Foreskin melanocyte (primary cell): ENCODE measurements at places on chromosomes 5 and 9.

DNA sequence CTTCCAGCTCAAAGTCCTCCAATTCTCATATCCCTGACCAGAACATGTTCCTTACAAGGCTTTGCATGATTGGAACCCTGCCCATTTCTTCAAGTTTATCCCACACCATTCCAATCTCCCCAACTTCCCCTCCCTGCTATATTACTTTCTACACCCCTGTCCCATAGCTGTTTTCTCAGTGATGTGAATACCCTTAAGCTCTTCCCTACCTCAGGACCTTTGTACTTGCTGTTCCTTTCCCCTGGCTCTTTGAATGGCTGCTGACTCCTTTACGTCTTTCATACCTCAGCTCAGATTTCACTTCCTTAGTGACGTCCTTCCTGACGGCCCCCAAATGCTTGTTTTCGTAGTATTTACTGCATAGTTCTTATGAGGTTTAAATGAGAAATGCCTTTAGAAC, 166.2 kb upstream of the ZNF462 start:
- DNase-seq = no peak

DNA sequence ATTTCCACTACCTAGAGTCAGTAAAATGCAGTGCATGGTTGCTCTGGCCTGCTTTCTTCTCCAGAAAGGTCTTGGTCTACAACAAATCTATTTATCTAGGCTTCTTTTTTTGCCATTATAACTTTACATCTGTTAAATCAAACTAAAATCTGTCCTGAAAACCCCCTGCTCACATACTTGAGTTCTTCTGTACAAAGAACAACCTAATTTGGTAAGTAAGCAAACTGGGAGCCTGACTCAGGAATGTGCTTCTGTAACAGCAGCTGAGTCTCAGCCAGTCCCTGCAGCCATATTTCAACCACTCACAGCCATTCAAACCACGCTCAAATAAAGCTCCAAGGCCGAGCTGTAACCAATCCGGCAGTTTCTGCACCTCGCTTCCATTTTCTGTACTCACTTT, 95.8 kb downstream of the PLPP1 start:
- DNase-seq = no peak

DNA sequence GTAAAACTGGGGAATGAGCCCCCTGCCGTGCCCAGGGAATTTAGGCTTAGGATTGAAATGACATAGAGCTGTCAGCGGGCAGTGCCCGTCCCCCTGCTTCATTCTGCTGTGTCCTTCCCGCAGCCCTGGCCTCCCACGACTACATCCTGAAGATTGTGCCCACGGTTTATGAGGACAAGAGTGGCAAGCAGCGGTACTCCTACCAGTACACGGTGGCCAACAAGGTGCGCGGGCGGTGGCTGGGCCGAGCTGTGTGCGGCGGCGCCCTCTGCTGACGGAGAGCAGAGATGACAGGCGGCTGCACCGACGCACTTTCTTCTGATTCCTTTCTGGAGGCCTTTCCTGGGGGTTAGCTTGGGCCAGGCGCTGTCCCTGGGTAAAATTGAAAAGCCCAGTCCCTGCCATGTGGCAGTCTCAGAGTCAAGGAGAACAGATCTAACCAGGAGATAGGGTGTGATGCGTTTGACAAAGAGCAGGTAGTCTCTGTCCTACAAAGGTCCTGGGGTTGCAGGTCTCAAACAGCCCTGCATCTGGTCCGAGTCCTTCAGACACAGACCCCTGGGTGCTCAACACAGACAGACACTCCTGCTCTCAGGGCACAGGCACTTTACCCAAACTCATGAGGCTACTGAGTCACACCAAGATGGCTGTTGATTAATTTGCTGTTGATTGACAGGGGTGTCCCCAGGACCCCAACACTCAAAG, 26.8 kb upstream of the RPL26L1 start:
- DNase-seq = no peak

DNA sequence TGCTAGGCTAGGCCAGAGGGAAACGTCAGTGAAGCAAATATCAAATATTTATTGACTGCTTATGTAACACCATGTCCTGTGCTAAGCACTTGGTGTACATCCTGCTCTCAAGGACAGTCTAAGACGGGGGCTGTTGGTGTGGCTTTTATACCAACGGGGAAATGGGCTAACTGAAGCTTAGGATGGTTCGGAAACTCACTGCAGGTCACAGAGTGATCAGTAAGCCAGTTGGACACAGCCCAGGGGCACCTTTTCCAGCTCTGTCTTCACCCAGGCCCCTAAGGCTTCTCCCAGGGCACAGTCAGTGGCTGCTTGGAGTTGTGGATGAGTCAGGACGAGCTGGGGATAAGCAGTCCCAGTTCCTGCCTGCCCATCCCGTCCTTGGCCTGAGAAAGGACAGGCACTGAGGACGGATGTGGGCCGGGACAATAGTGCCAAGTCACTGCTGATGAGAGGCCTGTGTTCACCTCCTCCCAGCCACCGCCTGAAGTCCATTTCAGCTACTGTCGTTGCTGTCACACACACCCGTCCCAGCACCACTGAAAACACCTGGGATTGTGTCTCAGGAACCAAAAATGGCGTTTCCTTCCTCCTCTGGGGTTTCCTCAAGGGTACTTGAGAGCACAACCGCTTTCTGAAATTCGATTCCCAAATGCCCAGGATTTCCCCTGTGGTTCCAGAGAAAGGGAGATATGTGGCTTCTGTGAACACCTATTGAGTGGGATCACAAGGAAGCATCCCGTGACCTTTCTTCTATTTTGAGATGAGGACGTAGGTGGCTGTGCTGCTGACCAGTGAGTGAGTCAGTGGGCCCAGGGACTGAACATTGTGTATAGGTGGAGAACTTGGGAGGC, 17.5 kb upstream of the SPRY4 start:
- no peak for DNase-seq

DNA sequence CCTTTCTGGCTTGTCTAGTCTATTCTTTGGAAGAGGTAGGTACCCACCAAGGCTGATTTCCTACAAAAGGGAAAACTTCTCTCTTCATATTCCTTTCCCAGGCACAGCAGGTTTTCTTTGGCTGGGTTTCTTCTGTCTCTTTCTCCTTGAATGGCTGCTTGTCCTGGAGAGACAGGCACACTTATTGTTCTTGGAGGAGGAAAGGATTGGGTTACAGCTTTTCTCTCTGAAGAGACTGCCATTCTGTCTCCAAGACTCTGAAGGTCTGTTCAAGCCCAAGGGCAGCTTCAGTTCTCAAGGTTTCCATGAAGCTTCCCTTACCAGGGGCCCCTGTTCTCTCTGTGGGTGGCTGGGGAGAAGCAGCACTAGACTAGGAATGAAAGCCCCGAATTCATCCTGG, 33.9 kb downstream of the ACTBL2 start:
- peak; percentile 81 for DNase-seq

DNA sequence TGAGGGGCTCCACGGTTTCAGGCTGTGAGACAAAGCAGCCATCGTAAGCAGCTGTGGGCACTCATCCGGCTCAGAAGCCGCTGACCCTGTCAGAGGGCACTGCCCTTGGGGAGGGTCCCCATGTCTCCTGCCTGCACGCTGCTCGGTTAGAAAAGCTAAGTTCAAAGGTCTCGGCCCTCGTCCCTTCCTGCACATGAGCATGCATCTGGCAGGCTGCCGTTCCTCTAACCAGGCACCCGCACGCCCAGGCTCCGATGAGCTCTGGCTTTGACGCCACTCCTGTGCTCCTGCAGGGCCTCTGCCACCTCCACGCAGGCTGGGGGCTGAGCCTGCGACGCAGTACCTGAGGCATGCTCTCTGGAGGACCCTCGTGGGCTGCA, 51.3 kb downstream of the NKD2 start:
- no peak for DNase-seq

- DNase-seq = no peak
These were observed 982.1 kb downstream of the DTWD2 start for GRCh38 chr5:118006219-118006618.

DNA sequence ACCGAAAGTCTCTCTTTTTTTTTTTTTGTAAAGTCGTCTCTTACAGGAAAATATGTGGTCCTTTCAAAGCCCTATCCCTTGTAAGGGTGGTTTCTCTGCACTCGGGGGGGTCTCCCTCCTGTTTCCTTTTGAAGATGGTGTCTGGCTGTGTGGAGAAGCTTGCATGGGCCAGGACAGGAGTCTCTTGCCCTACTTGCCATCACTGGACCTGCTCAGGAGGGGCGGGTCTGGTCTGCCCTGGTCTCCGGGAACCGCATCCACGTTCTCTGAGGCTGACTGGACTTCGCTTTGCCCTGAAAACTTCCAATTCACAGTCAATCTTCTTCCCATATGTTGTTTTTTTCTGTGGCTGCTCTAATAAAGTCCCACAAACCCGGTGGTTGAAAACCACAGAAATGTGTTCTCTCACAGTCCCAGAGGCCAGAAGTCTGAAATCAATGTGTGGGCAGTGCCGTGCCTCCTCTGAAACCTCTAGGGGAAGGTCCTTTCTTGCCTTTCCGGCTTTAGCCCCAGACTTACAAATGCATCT, 92.9 kb upstream of the IER5L start:
- DNase-seq = peak; percentile 40

DNA sequence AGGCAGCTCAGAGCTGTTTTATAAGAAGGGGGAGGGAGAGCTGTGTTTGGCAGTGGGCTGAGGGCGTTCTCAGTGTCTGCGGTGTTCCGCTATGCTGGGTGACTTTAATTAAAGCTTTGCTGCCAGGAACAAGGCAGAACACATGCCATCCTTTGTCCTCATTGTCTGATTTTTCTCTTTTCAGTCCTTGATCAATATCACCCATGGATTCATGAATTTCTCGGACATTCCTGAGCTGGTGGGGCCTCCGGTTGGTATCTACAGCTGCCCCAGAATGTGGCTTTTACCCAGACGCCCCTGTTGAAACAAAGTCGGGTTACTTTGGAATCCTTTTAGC, 66.5 kb upstream of the TGFBR1 start:
- no peak for DNase-seq

DNA sequence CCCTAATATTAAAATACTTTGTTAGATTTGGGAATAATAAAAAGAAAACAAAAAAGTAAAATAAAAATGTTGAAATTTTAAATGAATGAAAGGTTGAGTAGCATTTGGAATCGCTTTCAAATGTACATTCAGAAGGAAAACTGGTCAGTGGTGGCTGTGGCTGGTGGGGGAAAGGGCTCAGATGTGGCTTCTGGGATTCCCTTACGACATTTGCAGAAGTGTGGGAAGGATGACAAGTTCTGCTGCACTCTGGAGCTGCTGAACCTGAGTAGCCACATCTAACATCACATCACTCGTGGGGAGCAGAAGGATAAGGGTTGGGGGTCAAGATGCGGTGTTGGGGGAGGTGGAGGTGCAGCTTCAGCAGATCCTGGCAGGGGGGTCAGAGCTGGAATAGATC, 25.6 kb upstream of the CAST start:
- DNase-seq = no peak

DNA sequence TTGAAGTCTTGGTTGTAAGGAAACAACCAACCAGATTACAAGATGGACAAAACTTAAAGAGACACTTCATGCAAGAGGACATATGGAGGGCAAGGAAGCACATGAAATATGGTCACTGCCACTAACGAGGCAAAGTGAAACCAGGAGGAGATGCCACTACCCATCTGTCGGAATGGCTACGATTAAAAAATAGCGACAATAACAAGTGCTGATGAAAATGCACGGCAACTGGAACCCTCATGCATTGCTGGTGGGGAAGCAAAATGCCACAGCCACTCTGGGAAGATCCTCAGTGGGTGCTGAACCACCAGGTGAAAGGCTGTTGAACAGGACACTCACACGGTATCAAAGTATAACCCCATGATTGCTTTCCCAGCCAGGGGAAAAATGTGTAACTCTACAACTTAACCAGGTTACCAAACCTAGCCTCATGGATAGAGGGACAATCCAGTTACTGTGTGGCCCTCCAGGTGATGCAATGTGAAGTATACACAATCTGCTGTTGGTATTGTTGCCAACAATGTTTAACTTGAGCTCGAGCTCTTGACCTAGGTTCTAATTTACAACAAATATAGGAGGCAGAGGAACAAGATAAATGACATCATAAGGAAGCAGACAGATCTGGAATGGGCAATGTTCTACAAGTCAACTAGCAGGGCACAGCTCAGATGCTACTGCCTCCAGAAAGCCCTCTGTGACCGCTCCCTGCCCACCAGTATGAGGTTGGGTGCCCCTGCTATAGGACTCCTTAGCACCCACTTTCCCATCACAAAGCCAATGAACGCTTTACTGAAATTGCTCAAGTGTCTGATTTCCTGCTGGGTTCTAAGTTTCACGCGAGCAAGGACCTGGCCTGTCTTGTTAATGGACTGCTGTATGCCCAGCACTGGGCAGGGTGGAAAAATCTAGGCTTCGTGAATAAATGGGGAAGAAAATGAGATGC, 25.8 kb downstream of the SH3PXD2B start:
- DNase-seq = no peak

DNA sequence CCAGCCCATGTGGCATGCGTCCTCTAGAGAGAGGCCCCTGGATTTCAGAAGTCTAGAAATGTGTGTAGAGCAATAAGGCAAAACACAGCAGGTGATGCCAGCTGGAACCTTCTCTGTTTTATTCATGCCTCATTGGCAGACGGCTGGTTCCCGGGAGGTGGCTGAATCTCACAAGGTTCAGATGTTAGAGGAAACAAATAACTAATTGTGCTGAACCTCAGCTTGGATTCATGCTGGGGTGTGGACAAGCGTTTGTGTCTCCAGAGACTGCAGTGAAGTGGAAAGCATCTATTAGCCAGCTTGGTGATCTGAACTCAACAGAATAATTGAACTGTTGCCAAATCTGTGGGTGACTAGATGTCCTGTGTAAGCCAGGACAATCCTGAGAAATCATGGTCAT, 131.1 kb upstream of the NR4A3 start:
- DNase-seq = no peak

DNA sequence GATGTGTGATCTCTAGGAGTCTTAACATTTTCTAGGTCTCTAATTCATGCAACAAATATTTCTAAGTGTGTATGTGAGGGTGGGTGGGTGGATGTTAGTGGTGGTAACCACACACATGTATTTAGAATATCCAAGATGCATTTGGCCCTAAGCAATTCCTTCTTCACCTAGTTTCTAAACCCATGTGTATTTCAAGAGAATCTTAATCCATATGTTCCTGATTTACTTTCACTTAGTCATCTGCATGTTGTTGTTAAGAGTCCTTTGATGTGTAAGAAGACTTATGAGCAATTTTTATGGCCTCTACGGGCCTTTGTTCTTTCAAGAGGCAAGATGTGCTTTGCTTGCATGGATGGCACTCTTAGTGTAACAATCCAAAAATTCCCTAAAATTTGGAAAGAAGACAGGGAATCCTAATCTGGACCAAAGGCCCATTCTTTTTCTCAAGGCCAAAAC, 282.6 kb downstream of the SPATA31D1 start:
- no peak for DNase-seq

DNA sequence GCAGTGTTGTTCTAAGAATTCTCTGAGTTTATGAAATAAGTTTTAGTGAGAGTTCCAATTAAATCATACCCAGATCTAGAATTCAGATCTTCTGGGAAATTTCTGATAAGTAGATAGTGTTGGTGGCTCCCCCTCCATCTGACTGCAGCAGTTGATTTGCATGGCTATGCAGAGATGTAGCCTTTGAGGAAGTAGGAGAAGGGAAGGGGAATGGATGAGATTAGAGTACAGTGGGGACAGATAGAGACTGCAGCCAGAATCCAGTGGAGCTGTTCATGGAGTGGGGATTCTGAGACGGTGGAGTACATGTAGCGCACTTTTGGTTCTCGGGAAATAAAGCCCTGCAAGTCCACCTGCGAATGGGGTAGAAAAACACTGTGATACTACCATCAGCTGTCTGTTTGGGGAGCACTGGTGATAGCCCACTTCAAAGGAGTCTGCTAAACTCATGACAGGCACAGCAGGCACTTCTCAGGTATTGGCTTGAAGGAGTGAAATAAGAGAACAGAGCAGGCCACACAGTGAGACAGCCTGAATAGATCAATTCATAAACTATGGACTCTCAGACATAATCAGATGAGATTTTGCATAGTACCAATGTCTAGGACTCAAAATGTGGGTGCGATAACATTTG, 96.8 kb downstream of the ALDH1A1 start:
- DNase-seq = no peak

- peak; percentile 32 for DNase-seq
These were observed 1.3 kb upstream of the ITGA1 start for GRCh38 chr5:52786391-52786790.
